ENCODE measurements at places on chromosomes 2 and 18.

GRCh38 chr2:214839464-214839863 is 30.0 kb upstream of the BARD1 start:
- DNase-seq: no peak

DNA sequence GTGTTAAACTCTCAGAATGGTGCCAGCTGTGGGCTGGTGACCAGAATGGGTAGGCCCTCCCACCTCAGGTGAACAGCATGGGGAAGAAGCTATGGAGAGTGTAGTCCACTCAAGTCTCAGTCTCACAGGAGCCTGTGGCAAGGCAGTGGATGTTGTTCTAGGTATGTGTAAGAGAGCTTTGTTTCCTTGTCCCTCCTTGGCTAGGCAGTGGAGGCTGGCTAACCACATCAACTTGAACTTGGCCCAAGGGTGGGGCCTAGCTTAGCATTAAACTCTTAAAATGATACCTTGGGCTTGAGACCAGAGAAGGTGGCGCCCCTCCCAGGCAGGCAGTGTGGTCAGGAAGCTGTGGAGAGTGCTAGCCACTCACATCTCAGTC is 53.2 kb upstream of the SLC4A10 start:
- no peak for DNase-seq

- DNase-seq: no peak
Measured at GRCh38 chr2:167939514-167940345, 307.7 kb downstream of the STK39 start.

DNA sequence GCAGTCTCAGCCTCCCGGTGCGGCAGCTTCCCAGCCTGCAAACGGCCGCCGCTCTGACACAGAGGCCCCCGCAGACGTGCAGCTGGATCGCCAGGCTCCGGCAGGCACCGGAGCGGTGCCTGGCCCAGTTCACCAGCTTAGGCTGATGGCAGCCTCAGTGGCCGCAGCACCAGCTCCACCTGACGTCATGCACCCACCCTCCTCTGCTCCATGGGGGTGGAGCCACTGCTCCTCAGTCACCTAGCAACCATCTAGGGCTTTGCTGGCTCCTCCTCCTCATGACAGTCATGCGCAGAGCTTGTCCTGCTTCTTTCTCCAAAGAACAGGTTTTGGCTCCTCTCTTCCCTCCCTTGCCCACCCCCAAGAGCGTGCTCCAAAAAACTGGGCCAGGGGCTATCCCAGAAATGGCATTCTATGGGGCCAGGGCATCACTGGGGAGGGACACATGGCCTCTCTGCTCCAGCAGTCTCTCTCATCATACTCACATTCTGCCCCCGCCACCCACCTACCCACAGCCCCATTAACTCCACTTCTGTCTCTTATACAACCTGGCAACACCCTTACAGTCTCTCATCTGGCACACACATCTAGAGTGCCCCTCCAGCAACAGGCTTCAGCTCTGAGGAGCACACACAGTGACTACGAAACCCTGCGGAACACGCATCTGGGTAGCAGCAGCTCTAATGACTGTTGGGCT is 5.5 kb downstream of the DCTN1 start:
- DNase-seq: peak; percentile 66

DNA sequence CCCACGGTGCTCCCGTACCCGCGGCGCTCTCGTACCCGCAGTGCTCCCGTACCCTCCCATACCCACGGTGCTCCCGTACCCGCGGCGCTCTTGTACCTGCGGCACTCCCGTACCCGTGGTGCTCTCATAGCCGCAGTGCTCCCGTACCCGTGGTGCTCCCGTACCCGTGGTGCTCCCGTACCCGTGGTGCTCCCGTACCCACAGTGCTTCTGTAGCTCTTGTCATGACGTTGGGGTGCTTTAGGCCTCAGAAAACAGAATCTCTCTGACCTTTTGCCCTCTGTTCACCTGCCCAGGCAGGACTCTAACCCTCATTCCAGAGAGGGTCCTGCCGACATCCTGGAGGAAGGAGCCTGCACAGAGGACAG is 35.3 kb downstream of the SLC66A2 start:
- DNase-seq: no peak

DNA sequence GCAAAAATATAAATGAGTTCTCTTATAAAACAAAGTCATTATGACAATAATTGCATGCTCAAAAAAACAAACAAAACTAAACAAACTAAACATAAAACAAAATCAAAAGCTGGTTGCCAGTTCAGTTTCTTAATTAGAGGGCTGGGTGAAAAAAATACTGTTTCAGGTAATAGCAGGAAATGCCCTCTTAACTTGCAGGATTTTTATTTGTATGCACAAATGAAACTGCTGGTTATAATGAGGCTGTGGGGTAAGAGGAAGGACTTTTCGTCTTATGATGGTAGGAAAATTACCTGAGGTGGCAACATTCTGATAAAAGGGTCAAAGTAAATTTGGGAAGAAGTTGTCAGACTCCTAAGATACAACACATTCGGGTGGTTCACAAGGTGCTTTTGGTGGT is 21.5 kb upstream of the CDKL4 start:
- DNase-seq: no peak

DNA sequence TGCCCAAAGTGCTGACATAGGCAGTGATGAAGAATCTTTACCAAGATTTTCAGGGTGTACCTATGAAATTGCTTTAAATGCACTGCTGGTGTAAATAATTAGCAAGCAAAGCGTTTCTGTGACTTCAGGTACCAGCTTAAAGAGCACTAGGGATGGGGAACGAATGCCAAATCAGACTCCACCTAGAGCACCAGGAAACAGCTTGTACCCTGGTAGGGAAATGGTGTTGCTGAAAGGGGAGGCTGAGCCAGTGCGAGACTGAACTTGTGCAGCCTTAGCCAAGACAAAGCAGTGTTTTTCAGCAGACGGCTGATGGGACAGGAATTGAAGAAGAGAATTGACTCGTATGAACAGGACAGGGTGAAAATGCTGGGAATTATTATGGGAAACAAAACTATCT is 65.6 kb downstream of the TWSG1 start:
- no peak for DNase-seq

GRCh38 chr2:70347831-70348230 is 46.0 kb upstream of the FAM136A start:
- DNase-seq: no peak

- DNase-seq: no peak
Measured at GRCh38 chr2:173572848-173573247, 218.2 kb downstream of the CDCA7 start.

- no peak for DNase-seq
Measured at GRCh38 chr18:50806208-50806616, 13.6 kb downstream of the MRO start.

DNA sequence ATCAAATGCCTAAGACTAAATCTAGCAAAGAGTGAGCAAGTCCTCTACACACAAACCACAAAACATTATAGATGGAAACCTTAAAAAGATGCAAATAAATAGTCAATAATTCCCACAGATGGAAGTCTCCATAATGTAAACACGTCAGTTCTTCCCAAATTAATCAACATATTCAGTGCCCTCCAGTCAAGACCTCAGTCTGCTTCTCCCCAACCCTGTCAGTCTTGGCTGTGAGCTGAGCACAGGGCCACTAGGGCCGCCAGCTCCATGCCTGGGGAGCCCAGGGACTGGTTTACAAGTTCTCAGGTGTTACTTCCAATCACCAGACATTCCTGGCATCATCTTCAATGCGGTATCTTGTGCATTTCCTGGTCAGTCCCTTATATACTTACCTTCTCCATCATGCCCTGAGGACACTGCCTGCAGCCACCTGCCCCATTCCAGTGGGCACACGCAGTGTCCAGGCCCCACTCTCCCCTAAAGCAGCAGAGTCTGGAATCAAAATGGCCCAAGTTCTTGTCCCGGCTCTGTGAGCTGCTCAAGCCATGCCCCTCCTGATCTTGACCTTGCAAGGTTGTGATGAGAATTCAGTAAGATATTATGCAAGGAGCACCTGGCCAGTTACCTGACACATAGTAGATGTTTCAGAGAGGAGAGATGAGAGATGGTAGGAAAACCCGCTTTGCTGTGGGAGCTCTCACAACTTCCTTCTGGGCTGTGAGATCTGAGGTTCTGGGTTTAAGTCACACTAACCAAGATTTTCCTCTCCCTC is 207.9 kb upstream of the RAB6C start:
- DNase-seq: no peak

- DNase-seq: no peak
Measured at GRCh38 chr2:57278451-57278850, 768.2 kb upstream of the VRK2 start.

- no peak for DNase-seq
Measured at GRCh38 chr2:109201465-109202327, 72.7 kb downstream of the SH3RF3 start.

DNA sequence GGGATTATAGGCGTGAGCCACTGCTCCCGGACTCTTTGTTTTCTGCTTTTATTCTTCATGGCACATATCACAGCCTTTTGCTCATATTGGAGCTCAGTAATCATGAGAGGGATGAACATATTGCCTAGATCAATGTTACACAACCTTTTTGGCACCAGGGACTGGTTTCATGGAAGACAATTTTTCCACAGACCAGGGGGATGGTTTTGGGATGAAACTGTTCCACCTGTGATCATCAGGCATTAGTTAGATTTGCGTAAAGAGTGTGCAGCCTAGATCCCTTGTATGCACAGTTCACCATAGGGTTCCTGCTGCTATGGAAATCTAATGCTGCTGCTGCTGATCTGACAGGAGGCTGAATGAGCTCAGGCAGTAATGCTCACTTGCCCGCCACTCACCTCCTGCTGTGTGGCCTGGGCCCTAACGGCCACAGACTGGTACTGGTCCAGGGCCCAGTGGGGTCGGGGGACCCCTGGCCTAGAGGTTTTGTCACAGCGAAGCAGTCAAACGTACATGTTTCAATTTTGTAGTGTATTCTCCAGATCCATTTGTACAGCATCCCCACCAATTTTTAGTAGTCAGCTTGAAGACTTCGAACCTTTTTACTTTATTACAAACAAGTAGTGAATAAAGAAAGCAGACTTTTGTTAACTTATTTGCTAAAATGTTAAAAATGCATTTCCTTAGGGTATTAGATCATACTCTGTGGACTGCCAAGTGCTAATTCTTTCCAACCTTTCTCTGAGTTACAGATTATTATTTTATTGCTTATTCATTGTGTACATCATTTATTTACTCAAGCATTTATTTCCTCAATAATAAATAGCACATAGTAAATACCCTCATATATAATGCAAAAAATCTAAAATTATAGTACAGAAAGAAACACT is 6.2 kb downstream of the DAW1 start:
- no peak for DNase-seq

DNA sequence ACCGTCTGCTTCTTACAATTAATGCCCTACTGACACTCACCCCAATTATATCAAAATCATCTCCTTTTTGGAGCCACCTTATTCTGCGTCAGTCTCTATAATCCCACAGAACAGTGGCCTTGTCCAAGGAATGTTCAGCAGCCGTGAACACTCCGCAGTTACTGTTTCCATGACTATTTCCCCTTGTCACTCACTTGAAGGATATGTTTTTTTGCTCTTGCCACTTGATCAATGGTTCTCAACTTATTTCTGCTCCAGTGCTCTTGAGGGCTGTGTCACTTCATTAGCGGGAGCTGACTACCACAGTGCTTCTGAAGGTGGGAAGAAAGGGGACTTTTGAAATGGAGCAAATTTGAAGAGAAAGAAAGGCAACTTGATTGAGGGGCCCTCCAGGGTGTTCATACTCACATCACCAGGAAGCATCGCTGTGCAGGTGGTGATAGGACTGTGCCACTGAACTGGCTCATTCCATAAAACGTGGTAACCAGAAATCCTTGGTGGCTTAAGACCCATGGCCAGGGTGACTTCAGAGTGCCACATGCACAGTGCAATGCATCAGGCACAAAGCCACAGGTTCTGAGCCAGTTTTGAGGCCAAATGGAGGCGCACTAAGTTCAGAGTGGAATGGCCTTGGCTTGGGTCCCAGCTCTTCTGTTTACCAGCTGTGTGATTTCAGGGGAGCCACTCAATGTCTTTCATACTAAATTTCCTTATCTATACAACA is 320.6 kb upstream of the RAB12 start:
- DNase-seq: no peak

DNA sequence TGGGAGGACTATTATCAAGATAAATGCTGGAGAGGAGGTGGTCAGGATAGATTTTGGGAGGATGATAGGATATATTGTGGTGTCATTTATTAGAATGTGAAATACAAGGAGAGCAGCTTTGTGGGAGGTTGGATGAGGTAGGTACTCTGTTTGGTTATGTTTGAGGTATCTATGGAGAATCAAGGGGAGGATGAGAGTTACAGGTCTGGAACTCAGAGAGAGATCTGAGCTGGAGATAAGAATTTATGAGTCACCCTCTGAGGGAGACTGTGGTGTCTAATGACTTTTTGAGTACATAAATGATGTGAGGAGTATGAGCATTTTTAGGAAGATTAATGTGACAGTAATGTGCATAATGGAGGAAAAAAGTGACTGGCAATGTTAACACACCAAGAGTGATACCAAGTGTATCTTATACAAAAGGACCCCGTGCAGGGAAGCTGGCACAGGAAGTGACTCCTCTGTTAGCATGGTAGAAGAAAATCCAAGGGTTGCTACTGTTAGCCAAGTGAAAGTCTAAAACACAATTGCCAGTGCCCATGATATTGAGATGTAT is 48.2 kb downstream of the CRIM1 start:
- DNase-seq: peak; percentile 89

- DNase-seq: no peak
Measured at GRCh38 chr2:201715459-201715858, 17.0 kb upstream of the MPP4 start.

DNA sequence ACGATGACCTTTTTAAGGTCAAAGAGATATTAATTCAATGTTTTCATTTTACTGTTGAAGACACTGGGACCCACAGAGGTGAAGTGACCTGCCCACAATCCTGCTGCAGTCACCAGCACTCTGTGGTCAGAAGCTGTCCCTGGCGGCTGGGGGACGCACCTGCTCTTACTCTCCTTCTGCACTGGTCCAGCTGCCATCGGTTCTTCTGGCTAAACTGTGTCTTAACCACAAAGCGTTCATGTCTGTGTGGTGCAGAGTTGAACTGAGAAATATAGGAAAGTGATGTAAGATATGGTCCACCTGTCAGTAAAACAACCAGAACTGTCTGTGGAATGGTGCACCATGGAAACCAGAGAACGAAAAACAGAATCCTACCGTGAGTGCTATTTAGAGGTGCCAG is 44.9 kb upstream of the SMIM21 start:
- no peak for DNase-seq

GRCh38 chr2:216033403-216033802 is 20.1 kb upstream of the MREG start:
- no peak for DNase-seq

GRCh38 chr18:10840743-10841142 is 308.6 kb downstream of the PIEZO2 start:
- DNase-seq: peak; percentile 72

- no peak for DNase-seq
Measured at GRCh38 chr2:145551686-145552085, 1031.8 kb upstream of the ZEB2 start.

DNA sequence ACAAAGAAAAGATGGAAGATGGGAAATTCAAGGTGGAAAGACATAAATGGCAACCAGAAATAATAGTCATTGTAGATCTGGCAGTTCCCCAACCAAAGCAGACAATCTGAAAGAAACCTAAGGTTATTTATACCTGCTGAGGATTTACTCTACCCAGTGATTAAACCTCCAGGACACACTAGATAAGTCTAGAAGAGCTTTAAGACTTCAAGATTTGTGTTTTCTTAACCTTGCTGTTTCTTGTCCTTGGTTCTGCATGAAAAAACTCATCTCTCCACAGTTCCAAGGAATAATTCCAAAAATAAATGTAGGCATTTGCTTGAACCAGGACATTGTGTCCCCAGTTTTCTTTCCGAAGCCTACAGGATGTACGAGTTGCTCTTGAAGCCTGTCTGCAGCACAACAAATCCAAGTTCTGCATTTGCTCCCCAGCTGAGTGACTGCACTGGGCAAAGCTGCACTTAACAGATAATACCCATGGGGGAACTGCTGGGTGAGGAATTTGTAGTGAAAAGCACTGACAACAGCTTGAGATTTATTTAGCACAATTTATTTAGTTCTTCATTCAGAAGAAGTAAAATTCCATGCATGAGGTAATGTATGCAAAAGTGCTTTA is 19.8 kb downstream of the DTNA start:
- DNase-seq: peak; percentile 13
